ENCODE measurements at places on chromosomes 3 and 15.
A peak's percentile ranks its signal among the peaks of the same experiment; 100 is the strongest.

GRCh38 chr15:80507131-80507530, 102.9 kb downstream of the ARNT2 start:
- no peak for DNase-seq

DNA sequence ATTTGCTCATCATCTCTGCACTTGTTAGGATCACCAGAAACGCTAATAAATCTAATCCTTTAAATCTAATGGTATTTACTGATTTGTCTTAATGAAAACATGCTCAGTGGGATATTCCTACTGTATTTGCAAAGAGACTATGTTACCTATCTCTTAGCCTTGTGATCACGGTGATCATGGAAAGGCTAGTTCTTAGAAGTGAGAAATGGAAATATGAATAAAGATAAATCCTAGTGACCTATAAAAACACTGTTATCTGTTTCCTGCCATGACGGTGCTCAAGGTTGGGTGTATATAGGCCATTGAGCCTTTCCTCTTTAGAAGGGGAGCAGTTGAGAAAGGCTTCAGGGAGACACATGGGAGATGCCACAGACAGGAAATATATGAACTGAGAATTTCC, 116.3 kb downstream of the THRB start:
- no peak for DNase-seq

DNA sequence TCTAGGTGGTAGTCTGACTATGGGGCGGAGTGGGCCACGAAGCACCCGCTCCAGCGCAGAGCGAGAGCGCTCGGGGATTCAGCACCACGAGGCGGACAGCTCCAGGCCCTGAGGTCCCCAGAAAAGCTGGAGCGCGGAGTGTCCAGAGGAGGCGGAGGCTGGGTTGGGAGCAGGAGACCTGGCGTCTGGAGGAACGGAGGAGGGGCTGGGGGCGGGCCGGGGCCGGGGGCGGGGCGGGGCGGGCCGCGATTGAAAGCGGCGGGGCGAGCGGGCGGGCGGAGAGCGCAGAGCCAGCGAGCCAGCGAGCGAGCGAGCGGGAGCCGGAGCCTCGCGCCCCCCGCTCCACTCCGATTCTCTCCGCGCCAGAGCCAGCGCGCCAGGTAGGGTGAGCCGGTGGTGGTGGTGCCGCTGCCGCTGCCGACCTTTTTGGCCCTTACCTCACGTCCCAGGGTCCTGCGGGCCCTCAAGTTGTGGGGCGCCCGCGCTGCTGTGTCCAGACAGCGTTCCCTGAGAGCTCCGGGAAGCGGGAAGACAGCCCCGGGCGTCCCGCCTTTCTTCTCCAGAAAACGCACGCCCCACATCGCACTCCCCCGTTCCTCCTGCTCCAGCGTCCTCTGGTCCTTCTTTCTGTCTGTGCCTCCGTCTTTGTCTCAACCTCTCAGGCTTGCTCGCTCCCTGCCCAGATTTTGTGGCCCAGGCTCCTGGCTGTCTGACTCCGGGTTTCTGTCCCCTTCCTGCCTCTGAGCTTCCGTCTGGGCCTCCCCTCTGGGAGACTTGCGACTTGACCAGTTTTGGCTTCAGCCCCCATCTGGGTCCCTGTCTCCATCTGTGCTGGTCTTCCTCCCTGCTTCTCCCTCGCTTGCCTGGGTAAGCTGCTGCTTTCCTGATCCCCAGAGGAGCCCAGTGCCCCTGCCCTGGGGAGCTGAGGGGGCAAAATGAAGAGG, at the start of gene GRM2:
TSS of gene GRM2 (plus strand) at position 281 of the 944 bp plus-strand sequence. CDS start 1,916 bp downstream, outside the sequence.
- DNase-seq: no peak

- no peak for DNase-seq
These were observed 105.7 kb downstream of the ZNF385D start for GRCh38 chr3:21645121-21645897.

DNA sequence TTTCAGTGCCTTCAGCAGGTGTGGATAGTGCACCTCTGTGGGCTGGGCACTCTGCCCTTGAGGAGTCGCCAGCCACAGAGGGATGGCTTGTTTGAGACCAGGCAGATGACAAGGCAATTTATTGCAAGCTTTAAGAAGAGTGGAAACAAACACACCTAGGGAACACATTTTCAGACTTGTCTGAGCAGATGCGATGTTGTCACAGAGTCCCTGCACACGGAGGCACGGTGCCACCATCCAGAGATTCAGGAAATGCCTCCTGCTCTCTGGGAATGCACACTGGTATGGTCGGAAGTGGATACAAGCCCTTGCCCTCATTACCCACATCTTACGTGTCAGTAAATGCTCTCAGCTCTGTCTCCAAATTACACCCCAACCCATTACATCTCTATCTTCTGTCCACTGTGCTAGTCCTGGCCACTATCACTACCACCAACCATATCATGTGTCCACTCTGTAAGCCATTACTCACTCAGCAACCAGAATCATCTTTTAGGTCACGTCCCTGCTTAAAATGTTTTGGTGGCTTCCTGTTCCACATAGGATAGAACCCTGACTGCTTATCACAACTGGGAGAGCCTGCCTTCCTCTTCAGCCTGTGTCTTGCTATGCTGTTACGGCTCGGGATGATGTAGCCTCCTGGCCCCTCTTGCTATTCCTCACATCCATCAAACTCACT, 196.9 kb downstream of the SLCO3A1 start:
- DNase-seq: no peak

- DNase-seq: no peak
These were observed 138.0 kb upstream of the RAD18 start for GRCh38 chr3:9101286-9101685.

DNA sequence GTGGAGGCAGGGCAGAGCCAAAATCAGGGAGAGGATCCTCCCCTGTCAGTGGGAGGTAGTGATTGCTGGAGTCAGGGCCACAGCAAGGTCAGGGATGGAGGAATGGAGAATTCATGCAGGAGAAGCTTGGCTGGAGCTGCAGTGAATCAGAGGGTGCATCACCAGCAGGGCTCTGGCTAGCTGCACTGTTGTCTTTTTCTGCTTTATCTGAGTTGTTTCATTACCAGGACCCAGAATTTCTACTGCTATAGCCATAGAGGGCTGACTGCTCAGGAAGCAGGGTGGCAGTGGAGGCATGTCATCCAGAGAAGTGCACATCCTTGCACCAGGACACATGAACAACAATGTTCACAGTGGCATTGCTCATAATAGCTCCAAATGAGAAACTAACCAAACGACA, 113.5 kb upstream of the GALNT15 start:
- no peak for DNase-seq

DNA sequence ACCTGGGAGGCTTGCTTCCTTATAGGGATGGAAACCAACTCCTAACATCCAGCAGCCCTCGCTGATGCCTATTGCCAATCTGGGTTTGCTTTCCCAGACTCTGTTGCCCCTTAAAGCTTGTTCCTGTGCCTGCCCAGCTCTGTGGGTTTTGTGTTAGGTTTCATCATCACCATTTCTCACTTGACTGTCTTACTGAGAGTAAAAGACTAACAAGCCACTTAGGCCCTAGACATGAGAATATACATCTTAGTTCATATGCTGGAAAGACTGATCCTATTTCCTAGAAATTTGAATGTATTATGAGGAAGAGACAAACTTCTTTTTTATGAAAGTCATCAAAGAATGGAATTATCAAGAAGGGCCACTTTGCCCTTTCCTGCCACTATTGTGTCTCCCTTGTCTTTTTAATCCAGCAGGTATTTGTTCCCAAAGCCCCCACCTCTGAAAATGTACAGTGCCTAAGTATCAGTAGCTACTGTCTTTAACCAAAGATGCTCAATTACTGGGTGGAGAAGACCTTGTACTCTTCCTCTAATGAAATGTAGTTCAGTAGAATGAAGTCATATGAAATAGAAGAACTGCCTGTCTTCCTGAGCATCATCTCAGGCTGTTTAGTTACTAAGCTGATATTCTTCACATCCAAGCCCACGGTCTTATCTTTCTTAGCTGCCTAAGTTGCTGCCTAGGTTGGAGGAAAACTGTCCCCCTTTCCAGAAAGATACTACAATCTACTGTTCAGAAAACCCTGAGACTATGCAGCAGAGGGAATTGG, 59.8 kb upstream of the ZPLD1 start:
- DNase-seq: no peak

GRCh38 chr15:44879066-44879465, 77.4 kb upstream of the TERB2 start:
- no peak for DNase-seq

DNA sequence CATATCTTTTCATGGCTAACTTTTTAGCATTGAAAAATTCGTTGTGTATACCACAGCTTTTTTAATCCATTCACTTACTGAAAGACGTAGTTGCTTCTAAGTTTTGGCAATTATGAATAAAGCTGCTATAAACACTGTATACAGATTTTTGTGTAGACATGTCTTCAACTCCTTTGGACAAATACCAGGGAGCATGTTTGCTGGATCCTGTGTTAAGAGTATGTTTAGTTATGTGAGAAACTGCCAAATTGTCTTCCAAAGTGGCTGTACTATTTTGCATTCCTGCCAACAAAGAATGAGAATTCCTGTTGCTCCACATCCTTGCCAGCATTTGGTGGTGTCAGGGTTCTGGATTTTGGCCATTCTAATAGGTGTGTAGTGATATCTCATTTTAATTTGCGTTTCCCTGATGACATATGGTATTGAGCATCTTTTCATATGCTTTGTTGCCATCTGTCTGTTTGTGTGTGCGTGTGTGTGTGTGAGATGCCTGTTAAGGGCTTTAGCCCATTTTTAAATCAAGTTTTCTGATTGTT, 87.5 kb downstream of the TNFAIP8L3 start:
- DNase-seq: no peak

DNA sequence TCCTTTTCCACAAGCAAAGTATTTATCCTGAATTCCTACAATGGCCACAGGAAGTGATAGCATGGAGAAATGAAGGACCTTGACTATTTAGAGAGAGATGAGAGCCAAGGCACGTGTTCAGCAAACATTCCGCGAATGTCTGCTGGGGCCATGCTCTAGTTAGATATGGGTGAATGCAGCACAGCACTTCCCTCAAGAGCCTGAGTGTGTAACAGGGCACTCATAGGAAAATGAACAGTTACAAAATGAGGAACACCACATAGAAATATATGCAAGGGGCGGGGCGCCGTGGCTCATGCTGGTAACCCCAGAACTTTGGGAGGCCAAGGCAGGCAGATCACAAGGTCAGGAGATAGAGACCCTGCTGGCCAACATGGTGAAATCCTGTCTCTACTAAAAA, 406.9 kb downstream of the NR2F2 start:
- no peak for DNase-seq

DNA sequence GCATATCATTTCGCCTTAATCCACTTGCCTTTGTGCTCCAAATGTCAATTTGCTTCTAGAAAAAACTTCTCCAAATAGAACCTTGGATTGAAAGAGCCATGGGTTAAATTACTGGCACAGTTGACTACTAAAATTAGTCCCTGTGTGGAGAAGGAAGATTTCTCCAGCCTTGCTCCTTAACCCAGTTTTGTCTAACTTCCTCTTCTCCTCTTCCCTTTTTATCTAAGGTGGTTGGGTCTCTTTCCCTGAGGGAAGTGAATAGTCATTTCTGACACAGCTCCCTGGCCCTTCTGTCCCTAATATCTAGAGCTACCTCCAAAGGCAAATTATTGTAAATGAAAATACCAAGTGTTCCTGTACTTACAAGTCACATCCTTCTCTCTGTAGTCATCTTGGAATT, 527.9 kb upstream of the TBL1XR1 start:
- DNase-seq: no peak

DNA sequence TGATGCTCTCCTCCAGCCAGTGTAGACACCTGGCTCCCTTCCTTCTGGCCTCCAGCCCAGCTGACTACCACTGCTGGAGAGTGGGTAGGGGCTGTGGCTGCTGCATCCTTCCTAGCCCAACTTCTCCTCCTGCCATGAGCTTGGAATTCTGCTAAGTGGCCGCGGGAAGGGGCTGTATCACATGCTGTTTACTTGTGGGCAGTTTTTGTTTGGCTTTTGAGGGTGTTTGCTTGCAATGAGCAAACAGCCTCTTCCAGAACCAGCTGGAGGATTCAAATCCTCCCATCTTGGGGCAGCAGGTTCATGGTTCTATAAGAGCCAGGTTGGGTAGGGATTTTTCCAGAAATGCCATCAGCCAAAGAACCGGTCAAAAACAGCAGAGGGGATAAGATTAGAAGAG, 9.0 kb downstream of the GASK1A start:
- no peak for DNase-seq

- DNase-seq: no peak
These were observed 1.9 kb downstream of the TNIK start for GRCh38 chr3:171458071-171458863.

- no peak for DNase-seq
These were observed 91.0 kb downstream of the XRN1 start for GRCh38 chr3:142356818-142357217.

DNA sequence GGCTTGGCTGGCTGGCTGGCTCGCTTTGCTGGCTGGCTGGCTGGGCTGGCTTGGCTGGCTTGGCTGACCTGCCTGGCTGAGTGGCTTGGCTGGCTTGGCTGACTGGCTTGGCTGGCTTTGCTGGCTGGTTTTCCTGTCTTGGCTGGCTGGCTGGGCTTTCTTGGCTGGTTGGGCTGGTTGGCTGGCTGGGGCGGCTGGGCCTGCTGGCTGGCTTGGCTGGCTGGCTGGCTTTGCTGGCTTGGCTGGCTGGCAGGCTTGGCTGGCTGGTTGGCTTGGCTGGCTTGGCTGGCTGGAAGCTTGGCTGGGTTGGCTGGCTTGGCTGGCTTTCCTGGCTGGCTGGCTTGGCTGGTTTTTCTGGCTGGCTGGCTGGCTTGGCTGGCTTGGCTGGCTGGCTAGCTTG, 435.6 kb downstream of the GOLGA6L6 start:
- peak; percentile 17 for DNase-seq

GRCh38 chr15:70475921-70476320, 287.4 kb downstream of the UACA start:
- no peak for DNase-seq

GRCh38 chr3:151537726-151538125, 76.9 kb upstream of the IGSF10 start:
- DNase-seq: no peak

GRCh38 chr15:83430441-83430840, 16.7 kb upstream of the SH3GL3 start:
- peak; percentile 34 for DNase-seq

GRCh38 chr3:174710612-174711011, 148.5 kb upstream of the NAALADL2 start:
- DNase-seq: no peak

DNA sequence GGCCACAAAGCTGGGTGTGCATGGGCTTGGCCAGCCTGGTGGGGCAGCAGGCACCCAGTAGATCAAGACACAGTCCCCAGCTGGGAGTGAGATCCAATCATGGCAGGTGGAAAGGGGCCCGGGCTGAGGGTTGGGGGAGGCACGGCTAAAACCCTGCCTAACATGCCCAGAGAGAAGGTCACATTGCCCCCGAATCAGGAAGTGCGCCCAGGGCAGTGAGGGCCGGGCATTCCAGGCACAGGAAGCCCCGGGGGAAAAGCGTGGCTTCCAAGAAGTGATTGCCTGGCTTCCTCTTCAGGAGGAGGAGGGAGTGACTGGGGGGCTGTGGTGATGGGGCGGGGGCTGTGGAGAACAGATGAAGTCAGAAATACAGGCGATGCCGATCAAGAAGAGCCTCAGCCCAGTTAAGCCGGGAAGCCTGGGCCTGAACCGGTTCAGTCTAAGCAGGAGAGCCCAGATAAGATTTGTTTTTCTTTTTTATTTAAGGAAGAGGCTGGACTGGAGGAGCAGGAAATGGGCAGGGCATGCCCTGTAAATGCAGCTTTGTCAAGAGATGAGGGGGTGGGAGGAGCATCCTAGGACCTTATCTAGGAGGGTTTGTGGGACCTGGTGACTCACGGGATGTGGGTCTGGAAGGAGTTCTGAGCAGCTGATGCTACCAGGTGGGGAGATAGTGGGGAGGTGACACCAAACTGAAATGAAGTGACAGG, 83.9 kb downstream of the CHSY1 start:
- DNase-seq: no peak

All from Karpas-422 (cell line).